ENCODE measurements at places on chromosomes 7 and 10.

DNA sequence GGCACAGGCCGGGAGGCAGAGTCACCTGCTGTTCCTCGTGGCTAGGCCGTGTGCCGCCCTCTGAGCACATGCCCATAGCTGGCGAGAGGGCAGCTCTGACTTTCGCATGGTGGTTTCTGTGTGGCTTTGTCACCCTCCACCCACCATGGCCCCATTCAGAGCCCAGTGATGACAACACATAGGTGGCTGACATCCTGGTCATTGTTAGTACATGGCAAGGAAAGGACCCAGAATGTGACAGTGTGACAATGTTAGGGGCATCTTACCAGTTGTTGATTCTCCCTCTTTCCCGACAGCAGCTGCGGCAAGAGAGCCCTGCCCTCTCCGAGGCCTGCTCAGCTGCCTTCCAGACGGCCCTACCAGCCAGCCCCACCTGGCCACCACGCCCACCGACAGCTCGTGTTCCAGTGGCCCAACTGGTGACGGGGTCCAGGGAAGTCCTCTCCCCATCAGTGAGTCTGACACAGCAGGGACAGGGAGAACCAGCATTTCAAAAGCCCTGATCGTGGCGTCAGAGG lies 52.2 kb downstream of the ZNF467 start:
- peaks cover 12% of the 10 kb centered on the region for H3K36me3 ChIP-seq
- no peak for DNase-seq
- no peak overlapping the region for H3K27ac ChIP-seq
- H3K4me3 ChIP-seq, result no peak overlapping the region
- H3K4me1 ChIP-seq, result peaks cover 21% of the 10 kb centered on the region

DNA sequence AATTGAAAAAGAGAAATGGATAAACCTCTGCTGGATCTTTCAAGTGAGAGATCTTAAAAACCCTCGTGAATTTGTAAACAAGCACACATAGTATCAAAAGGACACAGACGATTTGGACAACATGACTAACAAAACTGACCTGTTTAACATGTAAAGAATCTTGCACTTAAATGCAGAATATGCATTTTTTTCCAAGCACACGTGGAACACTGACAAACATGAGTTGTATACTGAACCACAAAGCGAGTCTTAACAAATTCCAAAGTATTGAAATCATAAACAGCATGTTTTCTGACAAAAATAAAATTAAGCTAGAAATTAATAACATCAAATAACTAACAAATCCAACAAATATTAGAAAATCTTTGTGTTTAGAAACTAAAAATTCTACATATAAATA lies 65.0 kb upstream of the ZNF746 start:
- DNase-seq, result no peak
- H3K36me3 ChIP-seq, result peaks cover 29% of the 10 kb centered on the region
- no peak overlapping the region for H3K27ac ChIP-seq
- H3K27me3 ChIP-seq, result no peaks in the 10 kb centered on the region

DNA sequence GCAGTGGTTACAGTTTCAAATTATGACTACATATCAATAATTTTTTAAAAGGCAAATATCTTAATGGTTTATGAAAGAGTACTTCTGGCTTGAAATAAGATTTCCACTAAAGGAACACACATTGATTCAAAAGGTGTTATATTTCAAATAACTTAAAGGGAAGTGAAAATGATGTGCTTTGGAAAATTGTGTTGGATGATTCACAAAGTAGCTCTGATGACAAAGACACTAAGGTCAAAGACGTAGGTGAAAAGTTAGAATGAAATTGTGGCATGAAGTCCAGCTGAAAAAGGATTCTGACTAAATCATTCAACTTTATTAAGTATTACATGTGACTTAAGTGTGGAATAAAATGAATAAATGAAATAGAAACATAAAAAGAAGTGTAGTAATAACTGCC lies 20.8 kb upstream of the OR2A5 start:
- no peak overlapping the region for H3K27ac ChIP-seq
- no peak overlapping the region for H3K4me3 ChIP-seq
- no peaks in the 10 kb centered on the region for H3K36me3 ChIP-seq
- peaks cover 22% of the 10 kb centered on the region for H3K27me3 ChIP-seq

DNA sequence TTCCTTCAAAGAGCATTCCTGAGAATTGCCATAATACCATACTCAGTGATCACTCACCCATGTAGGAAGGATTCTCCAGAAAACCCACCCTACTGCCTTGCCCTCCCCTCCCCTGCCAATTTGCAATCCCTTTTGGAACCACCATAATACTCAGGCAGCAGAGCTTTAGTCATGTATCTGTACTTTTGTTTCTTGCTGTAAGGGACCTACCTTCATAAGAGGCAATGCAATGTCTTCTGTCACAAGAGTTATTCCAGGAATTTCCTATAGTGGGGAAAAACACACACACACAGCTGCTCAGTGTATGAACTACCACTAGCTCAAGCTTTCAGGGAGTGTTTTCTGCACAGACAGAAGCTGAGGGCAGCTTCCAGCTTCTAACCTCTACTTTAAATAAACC lies 67.0 kb downstream of the GSAP start:
- peaks cover 37% of the 10 kb centered on the region for H3K4me1 ChIP-seq
- H3K36me3 ChIP-seq, result no peaks in the 10 kb centered on the region
- DNase-seq, result no peak
- no peaks in the 10 kb centered on the region for H3K27me3 ChIP-seq

- peak overlapping the region; percentile 28 for H3K27ac ChIP-seq
- DNase-seq, result no peak
- peaks cover 2% of the 10 kb centered on the region for H3K36me3 ChIP-seq
- peaks cover 47% of the 10 kb centered on the region for H3K4me1 ChIP-seq
- no peaks in the 10 kb centered on the region for H3K27me3 ChIP-seq
- no peak overlapping the region for H3K4me3 ChIP-seq
These were observed 237.8 kb downstream of the KIAA1217 start for GRCh38 chr10:24446739-24447138.
